Right renal cortex interstitium (tissue), 3 donors: ENCODE measurements at places on chromosomes 3 and 15.

DNA sequence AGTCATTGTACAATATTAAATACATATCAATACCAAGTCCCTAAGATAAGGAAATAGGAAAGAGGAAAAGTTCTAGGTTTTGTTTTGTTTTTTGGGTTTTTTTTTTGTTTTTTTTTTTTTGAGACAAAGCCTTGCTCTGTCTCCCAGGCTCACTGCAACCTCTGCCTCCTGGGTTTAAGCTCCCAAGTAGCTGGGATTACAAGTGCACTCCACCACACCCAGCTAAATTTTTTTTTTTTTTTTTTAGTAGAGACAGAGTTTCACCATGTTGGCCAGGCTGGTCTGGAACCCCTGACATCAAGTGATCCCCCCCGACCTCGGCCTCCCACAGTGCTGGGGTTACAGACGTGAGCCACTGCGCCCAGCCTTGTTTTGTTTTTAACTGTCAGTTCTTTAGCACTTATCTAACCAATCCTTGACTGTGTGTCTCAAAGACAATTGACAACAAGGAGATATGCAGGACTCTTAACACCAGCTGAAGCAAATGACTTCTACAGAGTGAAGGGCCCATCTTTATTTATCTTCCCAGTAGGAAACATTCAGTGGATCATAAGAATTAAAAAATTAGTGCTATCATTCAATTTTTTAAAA is 100.0 kb upstream of the RAP2B start:
- DNase-seq, result no peak

DNA sequence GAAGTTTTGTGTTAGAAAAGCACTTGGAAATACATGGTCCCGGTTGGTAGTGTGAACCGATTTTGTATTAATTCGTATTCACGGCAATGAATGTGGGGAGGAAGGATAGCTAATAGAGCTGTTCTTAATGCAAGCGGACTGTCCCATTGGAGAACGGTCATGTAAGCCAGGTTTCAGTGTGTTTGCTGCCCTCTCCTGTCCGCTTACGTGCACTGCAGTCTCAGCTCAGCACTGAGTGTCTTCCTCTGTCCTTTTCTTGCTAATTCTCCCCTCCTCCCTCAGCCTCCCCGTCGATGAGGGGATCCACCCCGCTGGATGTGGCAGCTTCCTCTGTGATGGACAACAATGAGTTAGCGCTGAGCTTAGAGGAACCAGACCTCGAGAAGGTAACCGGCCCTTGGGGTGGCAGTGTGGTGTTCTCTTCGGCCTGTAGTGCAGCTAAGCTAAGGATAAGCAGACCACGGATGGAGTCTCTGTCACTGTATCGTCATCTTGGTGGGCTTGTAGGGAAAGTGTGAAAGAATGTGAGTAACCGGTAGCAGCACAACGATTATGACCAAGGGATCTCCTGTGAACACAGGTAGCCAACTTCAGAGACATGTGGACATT is 267.5 kb upstream of the CHRM5 start:
- DNase-seq, result peak; percentile 74

DNA sequence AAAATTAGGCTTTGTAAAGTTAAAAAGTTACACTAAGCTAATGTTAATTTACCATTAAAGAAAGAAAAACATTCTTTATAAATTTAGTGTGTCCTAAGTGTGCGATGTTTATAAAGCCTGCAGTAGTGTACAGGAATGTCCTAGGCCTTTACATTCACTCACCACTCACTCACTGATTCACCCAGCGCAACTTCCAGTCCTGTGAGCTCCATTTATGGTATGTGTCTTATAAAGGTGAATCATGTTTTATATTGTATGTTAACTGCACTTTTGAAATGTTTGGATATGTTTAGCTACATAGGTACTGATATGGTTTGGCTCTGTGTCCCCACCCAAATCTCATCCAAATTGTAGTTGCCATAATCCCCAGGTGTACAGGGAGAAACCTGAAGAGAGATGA is 549.7 kb upstream of the EPHA6 start:
- no peak for DNase-seq

DNA sequence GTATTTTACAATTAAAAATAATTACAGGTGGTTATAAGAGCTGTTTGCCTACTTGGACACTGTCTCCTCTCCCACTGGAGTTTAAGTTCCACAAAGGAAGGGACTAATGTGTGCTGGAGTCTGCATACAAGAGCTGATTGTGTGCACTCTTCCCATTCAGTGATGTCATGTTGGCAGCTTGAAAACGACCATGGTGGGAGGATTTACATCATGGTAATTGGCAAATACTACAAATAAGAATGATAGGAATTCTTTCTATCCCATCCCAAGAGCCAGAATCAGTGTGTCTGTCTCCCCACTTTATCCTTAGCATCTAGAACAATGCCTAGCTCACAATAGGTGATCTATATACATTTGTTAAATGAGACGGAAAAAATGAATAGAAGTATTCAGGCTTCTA is 14.1 kb downstream of the ITGA11 start:
- no peak for DNase-seq

DNA sequence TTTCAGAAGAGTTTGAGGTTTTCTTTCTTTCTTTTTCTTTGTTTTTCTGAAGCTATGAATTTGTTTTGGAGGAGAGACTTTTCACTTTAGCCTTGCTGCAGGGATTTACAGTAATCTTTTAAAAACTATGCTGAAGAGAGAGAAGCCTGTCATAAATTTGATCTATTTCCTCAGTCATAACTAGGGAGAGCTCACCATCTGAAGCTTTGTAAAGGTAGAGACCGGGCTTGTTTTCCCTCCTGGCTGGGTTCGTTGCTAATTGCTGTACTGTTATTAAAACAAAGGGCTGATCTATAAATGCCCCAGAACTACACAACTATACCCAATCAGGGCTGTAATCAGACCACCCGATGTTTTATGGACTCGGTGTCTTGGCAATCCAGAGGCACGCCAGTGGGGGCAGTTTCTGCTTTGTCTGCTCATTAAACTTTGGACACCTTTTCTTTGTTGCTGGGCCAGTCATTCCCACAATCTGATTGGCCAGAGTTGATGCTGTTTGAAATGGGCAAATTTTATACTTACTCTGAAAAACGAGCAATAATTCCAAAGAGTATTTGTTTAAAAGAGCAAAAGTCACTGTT is 164.3 kb downstream of the CACNA1D start:
- no peak for DNase-seq

GRCh38 chr3:52471371-52472238 is 16.2 kb downstream of the NISCH start:
- DNase-seq, result no peak
